Fibroblast of skin of left quadriceps (primary cell): ENCODE measurements at places on chromosomes 2 and 18.

GRCh38 chr18:59456657-59457056 is 97.6 kb upstream of the LMAN1 start:
- DNase-seq, result no peak

GRCh38 chr2:237629739-237630138 is 2.4 kb downstream of the LRRFIP1 start:
- no peak for DNase-seq

DNA sequence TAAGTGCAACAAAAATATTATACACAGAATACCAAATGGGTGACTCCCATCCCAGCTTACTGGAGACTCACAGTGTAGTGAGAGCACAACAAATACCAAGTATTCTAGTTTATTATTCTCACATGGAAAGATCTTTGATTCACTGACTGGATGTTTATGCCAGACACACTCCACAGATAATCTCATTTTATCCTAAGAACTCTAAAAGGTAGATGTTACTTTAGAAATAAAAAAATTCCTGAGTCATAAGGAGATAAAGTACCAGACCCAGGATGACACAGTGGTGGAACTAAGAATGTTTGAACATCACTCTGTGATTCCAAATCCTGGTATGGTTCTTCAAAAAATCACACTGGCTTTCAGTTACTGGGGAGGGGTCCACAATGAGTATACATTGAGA is 136.2 kb downstream of the CDH2 start:
- DNase-seq, result no peak

DNA sequence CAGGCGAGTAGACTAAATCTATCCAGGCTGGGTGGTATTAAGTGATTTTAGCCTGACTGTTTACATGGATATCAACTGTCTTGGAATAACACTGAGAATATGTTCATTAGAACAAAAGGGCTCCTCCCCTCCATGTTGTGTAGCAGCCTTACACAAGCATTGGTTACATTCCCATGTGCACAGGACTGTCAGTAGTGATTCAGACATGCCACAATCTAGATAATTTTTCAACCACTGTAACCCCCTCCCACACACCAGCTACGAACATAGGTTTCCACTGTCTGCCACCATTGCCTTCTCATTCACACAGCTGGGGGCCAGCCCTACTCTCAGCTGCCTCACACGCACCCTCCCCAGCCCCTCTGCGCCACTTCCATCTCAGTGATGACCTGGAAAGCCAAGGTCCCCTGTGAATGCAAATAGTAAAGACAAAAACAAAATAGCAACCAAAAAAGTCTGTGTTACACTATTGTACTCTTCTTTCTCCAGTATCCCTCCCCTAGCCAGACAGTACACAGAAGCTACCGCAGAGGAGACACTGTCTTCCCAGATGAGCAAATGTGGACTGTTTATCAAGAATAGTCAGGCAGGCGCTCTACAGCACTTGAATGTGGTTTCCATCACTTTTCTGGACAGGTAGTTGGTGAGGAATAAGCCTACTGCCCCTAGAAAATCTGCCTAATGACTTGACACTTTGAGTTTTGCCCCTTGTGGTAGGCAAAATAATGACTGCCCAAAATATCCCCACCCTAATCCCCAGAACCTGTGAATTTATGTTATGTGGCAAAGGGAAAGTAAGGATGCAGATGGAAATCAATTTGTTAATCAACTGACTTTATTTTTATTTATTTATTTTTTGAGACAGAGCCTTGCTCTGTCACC is 27.9 kb upstream of the TYMS start:
- no peak for DNase-seq

GRCh38 chr2:72859831-72860262 is 27.4 kb upstream of the SPR start:
- DNase-seq, result no peak

GRCh38 chr2:84631047-84631446 is 114.7 kb downstream of the DNAH6 start:
- DNase-seq, result peak; percentile 3

DNA sequence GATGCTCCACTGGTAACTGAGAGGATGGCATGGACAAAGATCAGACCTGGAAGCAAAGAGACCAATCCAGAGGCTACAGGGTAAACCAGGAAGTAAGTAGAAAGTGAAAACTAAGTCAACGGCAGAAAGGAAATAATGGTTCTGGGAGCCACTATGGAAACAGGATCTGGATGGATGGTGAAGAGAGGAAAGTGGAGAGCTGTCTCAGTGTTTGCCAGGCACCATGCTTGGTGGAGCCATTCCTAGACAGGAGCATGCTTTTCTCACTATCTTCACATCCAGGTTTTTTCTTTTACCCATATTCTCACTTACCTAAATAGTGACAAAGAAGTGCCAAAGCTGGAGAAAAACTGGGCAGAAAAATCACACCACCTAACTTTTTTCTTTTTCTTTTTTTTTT is 22.2 kb downstream of the ZNF521 start:
- no peak for DNase-seq

GRCh38 chr2:144523596-144524117 is 3.7 kb upstream of the ZEB2 start:
- no peak for DNase-seq

DNA sequence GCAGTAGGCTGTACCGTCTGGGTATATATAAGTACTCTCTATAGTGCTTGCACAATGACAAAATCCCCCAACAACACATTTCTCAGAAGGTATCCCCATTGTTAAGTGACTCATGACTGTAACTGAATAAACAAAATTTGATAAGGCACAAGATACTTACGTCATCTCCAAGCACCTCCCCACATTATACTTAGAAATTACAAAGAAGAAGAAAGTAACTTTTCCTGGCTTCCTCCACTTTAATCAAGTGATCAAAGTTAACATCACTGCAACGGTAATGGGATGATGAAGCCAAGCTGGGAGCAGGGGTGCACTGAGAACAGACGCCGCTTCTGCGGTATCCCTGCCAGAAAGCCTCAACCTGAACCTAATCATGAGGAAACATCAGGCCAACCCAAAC is 9.7 kb downstream of the TNS1 start:
- DNase-seq, result no peak

DNA sequence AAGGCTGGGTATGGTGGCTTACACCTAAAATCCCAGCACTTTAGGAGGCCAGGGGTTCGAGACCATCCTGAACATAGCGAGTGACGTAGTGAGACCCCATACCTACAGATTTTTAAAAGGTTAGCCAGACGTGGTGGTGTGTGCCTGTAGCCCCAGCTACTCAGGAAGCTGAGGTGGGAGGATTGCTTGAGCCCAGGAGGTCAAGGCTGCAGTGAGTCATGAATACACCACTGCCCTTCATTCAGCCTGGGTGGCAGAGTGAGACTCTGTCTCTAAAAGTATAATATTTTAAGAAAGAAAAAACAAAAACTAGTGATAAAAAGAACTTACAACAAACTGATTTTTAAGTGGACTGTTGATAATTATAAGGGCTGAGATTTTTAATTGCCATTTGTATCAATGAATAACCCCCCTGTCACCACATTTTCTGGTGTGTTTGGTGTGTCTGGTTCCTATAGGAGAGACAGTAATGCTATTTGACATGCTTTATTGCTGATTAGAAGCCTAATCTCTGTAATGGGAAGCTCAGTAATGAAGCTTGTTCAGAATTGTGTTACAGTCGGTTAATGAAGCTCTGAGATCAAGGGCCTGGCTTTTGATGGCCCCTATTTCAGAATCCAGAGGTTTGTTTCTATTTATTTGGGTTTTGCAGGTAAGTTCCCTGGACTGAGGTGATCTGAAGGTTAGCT is 147.0 kb downstream of the NEDD4L start:
- no peak for DNase-seq

- no peak for DNase-seq
Observed at GRCh38 chr2:122145856-122146255, 390.4 kb downstream of the TSN start.

- DNase-seq, result no peak
Observed at GRCh38 chr2:127208313-127208712, 11.8 kb downstream of the CYP27C1 start.

- DNase-seq, result peak; percentile 80
Observed at GRCh38 chr2:64654063-64654811, 524 bp upstream of the SERTAD2 start.

- DNase-seq, result no peak
Observed at GRCh38 chr2:199962203-199962602, 6.8 kb downstream of the MAIP1 start.
